ENCODE measurements at places on chromosomes 11 and 22.

- DNase-seq = no peak
These were observed 362.7 kb upstream of the DDI1 start for GRCh38 chr11:103673773-103674172.

GRCh38 chr11:103798026-103798425 lies 238.4 kb upstream of the DDI1 start:
- no peak for DNase-seq

DNA sequence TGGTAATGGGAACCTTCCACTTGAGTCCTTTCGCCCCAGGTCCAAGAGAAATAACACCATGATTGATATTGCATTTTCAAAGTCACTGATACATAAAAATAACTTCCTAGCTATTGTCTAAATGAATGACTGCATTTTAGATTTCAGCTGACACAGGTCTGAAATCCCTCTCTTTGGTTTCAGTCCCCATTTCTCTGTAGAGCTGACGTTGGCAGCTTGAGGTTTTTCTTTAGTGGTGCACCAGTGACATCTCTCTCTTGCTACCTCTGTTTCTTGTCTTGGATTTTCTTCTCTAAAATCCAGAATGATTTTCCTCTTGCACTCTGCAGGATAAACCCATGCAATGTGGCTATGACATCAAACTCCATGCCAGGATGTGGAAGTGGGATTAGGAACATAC lies 31.7 kb upstream of the SORL1 start:
- DNase-seq = no peak

DNA sequence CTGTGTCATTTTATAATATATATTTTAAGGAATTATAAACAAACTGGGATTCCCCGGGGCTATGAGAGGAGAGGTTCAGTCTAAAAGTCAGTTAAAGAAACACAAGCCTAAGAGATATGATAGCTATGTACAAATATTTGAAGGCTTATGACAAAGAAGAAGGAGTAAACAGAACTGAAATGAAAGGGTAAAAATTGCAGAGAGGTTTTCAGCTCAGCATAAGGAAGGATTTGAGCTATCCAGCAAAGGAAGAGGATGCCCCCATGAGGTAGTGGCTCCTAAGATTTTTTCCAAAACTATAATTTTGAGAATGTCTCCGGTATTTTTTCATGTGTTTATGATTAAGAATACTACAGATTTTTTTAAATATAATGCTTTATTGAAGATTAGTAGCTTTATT lies 57.9 kb upstream of the ANGPTL5 start:
- DNase-seq = no peak

GRCh38 chr11:32497951-32498350 lies 62.6 kb upstream of the WT1 start:
- no peak for DNase-seq

GRCh38 chr11:119652907-119653659 lies 75.9 kb downstream of the NECTIN1 start:
- no peak for DNase-seq

Data from common myeloid progenitor, CD34-positive (primary cell).